ENCODE measurements at places on chromosomes 16 and 17.

GRCh38 chr17:71846561-71847110 is 274.2 kb upstream of the SOX9 start:
- no peak for DNase-seq

DNA sequence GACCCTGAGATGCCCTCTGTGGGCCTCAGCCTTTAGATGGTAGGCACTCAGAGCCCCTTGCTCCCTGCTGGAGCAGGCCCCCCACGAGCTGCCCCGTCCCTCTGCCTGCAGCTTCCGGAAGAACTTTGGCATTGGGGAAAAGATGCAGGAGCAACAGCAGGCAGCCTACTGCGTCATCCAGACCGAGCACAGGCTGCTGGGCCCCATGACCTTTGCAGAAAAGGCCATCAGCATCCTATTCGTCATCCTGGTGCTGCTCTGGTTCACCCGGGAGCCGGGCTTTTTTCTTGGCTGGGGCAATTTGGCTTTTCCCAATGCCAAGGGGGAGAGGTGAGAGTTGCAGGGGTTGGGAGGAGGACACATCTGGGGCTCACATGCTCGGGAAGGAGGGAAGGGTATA is 12.7 kb upstream of the FOXN1 start:
- DNase-seq, result no peak

DNA sequence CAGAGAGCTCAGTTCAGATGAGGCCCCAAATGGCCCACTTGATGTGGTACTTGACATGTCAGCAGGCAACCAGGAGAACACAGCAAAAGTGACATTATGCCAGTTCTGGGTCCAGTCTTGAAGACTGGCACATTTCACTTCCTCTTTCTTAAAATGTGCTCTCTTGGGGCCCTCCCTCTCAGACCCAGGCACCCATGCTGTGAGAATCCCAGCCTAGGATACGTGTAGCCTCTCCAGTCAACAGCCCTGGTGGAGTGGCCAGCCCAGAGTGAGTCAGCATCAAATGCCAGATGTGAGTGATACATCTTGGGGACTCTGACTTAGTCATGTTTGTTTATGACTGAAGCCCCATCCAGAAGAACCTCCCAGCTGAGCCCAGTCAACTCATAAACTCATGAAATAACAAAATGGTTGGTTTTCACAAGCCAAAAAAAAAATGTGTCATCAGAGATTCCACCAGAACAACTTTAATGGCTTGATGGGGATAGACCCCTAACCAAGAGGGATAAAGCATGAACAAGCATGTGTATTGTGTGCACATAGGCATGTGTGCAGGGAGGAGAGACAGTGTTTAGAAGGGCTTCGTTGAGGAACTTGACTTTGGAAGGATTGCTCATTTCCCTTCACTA is 82.5 kb upstream of the TNRC6C start:
- DNase-seq, result no peak

DNA sequence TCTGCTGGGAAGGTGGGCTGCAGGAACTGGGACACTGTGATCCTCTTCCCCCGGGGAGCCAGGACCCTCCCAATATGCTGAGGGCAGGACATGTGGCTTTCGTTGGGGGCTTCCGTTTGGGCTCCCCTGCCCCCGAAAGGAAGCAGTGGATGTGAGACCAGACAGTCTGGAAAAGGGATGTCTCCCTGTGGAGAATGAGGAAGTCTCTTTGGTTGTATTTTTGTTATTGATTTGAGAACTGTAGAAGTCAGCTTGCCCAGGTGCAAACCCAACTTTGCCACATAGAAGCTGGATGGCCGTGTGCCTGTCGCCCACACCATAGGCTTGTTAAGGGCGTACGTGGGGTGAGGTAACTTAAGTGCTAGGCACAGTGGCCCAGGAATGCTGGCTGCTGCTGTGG is 18.8 kb downstream of the LLGL2 start:
- no peak for DNase-seq

GRCh38 chr16:4864728-4865127 is 17.4 kb downstream of the UBN1 start:
- DNase-seq, result no peak

DNA sequence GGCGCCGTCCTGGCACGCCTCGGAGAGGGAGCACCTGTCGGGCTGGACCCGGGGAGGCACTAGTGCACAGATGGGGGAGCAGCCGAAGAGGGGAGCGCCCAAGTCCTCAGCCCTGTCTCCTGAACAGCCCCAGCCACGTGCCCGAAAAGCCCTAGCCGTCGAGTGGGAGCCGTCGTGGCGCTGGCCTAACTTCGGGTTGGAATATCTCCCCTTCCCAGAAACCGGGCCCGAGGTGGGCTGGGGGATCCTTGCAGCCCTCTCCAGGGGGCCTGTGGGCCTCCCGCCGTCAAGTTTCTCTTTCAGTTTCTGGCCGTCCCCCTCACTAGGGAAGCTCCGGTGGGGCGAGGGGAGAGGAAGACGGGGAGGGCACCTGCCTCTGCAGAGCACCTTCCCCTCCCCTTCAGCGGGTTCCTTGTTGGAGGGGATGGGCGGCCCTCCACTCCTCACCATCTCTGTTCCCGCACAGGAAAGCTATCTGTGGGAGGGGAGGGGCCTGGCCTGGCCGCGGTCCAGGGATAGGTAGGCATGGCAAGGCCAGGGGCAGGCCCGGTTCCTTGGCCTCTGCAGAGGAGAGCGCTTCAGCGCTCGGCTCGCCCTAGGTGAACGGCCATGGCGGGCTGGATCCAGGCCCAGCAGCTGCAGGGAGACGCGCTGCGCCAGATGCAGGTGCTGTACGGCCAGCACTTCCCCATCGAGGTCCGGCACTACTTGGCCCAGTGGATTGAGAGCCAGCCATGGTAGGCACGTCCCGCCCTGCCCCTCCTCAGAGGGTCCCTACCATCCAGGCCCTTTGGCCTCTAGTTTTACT is 709 bp downstream of the STAT5A start:
- DNase-seq, result no peak

GRCh38 chr17:6567528-6568183 is 11.3 kb upstream of the PITPNM3 start:
- no peak for DNase-seq

DNA sequence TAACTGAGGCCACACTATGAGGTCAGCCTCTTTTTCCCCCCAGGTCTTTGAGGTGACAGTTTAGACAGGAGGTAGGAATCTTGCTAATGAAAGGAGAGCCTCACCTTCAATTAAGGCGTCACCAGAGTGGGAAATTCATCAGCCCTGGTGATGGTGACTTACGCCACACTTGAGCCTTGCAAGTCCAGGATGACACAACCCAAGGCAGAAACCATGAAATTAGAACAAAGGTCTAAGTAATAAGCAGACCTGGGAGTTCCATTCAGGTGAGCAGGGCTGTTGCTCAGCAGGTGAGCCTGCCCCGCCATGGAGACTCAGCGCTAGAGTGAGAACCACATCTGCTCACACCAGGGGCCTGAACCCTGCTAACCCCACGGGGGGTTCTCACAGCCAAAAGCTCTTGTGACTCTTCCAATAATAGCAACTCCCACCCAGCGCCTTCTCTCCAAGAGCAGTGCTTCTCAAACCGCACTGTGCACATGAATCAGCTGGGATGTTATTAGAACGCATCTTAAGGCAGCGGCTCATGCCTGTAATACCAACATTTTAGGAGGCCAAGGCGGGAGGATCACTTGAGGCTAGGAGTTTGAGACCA is 28.7 kb upstream of the KIFC3 start:
- no peak for DNase-seq

- DNase-seq, result no peak
Measured at GRCh38 chr16:47624563-47624962, 163.4 kb downstream of the PHKB start.

GRCh38 chr16:19127205-19127604 is 13.4 kb downstream of the ITPRIPL2 start:
- DNase-seq, result no peak

- no peak for DNase-seq
Measured at GRCh38 chr16:74738816-74739215, 35.8 kb downstream of the FA2H start.

DNA sequence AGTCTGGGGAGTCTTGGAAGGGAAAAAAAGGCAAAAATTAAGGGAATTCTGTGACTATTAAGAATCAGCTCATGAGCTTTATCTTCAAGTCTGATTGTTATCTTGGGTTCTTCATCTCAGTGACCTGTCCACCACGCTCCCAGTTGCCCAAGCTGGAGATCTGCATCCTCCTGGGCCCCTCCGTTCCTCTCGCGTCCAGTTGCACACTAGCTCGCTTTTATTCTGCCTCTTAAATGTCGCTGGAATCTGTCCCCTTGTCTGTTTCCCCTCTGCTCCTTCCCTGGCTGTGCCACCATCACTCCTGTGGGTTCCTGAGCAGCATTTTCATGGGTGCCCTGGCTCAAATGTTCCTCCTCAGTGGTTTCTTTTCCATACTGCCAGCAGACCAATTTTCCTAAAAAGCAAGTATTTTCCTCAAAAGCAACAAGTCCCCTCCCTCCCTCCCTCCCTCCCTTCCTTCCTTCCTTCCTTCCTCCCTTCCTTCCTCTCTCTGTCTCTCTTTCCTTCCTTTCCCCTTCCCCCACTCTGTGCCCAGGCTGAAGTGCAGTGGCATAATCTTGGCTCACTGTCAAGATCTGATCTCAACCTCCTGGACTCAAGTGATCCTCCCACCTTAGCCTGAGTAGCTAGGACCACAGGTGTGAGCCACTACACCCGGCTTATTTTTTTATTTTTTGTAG is 1.4 kb downstream of the ENDOV start:
- DNase-seq, result no peak

Data from activated CD8-positive, alpha-beta memory T cell treated with anti-CD3 and anti-CD28 coated beads for 48 hours (primary cell).